NCI-H2171 (cell line): ENCODE measurements at places on chromosomes 2 and 18.

DNA sequence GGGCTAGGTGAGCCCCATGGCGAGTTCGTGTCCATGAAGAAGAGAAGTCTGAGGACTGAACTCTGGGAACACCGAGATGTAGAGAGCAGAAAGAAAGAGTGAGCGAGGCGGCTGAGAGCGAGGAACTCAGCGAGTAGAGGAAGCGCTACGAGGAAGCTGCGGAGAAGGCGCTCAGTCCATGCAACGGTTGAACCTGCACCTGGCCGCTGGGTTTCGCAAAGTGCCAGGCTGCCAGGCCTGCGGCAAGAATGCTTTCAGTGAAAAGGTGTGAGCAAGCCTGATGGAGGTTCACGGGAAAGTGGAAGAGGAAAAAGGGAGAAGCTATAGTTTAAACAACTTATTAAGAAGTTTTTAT, 251.0 kb upstream of the TMEM200C start:
- no peak for DNase-seq

DNA sequence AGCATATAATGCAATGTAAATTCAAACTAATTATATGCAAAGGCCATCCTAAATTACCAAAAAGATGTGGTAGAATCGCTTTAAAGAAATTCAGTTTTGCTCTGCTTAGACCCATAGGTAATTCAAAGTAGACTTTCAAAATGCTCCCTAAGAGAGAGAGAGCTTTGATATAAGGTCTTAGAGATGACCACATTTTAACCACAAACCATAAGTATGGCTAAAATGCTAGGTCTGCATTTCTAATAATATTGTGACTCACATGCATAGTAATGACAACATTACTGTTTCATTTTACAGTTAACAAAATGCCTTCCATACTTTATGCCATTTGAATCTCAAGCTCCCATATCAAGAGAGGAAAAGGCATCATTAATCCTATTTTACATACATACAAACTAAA, 144.5 kb downstream of the RAD51AP2 start:
- DNase-seq = no peak

- DNase-seq = no peak
Measured at GRCh38 chr18:29153091-29153490, 976.2 kb upstream of the CDH2 start.

DNA sequence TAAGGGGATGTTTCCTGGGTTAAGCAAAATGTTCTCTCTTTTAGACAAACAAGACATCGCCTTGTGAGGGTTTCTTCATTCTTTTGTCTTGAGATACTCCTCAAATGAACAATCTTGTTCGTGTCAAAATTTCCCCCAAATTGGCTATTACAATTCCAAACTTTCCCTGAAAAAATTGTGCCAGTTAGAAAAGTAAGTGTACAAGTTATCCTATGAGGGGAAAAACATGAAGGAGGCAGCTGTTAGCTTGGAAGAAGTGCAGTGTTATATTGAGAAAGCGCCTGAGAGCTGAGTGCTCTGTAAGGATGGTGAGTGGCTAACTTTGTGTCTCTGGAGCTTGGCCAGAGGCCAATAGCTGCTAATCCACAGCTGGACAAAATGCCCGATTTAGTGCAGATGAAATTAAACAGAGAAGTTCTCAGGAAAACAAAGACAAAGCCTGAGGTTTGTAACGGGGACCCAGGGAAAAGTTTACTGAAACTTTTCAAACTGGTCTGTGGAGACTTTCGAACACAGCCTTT, 14.1 kb upstream of the PLEKHH2 start:
- DNase-seq = no peak

DNA sequence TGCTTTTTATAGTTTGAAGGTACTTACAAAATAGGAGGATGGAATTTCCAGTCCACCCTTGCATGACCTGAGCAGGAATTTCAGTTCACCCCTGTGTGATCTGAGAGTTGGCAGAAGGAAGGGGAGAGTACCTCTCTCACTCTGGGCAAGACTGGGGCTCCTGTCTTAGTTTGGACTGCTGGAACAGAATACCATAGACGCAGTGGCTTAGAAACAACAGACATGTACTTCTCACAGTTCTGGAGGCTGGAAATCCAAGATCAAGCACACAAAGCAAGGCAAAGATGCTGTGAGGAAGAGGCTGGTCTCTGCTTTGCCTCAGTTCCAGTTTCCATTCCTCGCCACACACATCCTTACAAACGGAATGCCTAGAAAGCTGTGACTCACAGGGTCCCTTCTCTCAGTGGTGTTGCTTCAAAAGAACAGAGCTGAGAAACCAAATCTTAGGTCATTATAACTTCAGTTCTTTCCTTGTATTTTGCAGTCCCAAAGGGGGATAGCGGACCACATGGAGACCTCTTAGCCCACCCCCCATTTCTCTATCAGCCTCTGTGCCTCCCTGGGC, 108.8 kb upstream of the HAAO start:
- no peak for DNase-seq

GRCh38 chr18:79353267-79353666, 42.5 kb upstream of the NFATC1 start:
- no peak for DNase-seq

DNA sequence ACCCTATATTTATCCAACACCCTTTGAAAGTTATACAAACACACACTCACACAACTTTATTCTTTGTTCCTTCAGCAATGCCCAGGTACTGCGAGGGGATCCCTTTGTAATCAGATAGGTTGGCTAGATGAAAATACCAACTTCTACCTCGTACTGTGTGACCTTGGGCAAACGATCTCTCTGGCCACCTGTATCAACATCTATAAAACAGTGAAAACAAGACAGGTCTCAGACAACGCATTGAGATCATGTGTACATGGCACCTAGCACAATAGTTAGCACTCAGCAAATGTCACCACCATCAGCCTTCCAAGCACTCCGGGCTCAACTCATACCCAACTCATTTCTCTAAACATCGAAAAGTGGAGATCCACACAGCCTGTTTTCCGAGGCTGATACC, 118.4 kb upstream of the PPP1CB start:
- DNase-seq = no peak

GRCh38 chr2:232545511-232546375, 4.6 kb downstream of the TIGD1 start:
- no peak for DNase-seq

DNA sequence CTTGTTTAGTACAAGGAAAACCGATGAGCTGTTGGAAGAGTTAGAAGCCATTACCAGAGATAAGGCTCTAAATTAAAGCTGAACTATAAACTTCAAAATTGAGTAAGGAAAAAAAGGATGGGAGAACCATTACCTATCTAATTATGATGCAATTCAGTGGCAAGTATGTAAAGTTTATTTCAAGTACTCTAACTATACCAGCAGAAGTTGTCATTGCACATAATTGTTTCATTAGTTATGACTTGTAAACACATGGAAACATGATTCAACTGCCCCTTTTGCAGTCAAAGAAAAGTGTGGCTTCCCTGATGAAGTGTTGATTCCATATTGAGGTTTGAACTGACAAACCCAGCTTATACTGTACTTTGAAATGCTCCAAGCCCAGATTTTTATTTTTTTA, 324.1 kb upstream of the KCNJ3 start:
- DNase-seq = no peak

DNA sequence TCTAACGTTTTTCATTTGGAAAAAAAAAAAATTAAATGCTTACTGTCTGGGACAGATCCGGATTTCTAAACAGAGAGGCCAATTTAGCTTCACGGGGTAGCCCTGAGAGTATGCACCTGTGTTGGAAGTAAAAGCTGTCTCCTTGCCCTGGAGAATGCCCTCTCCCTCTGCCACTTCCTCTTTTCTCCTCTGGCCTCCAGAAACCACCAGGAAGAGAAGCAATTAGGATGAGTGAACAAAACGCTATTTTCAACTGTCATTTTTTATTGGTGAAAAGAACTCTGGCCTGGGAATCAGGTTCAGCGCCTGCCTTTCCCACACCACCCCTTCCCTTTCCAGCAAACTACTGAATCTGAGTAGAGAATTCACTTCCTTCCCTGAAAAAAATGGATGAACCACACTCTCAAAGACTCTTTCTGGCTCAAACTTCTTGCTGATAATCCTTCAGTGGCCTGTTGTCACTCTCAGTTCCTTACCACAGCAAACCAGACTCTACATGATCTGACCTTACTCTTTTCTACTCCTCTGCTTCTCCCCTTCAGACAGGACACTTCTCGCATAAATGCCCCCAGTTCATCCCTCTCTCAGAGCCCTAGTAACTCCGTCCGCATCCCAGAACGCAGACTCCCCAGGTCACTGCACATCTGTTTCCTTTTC, 29.8 kb downstream of the KLF7 start:
- no peak for DNase-seq

- DNase-seq = no peak
Measured at GRCh38 chr2:128557831-128558241, 239.2 kb upstream of the HS6ST1 start.

DNA sequence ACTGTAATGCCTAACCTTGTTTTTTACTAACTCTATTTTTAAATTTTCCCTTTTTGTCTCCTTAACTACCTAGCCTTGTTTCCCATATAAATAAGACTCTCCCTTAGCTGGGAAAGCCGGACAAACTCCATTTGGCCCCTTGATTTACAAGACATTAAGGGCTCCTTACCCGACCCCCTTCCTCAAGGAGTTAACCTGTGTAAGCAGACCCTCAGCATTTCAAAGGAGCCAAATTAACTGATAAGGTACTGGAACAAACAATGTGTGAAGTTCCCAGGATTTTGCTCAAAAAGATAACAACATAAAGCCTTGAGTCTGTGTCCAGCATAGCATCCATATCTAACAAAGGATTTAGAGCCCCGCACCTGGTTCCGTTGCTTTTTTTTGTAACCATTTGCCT, 59.6 kb upstream of the C2orf15 start:
- no peak for DNase-seq

- no peak for DNase-seq
Measured at GRCh38 chr2:99380376-99381010, 43.3 kb downstream of the EIF5B start.

- DNase-seq = no peak
Measured at GRCh38 chr2:190888449-190888848, 7.8 kb downstream of the GLS start.

GRCh38 chr18:78522507-78522906, 457.1 kb upstream of the SALL3 start:
- no peak for DNase-seq

DNA sequence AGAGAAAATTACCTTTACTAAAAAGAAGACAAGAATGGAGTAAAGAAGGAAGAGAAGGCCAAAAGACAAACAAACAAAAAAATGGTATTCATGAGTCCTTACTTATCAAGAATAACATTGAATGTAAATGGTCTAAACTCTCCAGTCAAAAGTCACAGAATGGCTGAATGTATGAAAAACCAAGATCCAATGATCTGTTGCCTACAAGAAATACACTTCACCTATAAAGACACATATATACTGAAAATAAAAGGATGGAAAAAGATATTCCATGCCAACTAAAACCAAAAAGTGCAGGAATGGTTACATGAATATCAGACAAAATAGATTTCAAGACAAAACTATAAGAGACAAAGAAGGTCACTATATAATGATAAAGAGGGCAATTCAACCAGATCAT, 65.0 kb upstream of the ASXL3 start:
- DNase-seq = no peak

- no peak for DNase-seq
Measured at GRCh38 chr2:112601754-112602153, 17.3 kb downstream of the CHCHD5 start.

DNA sequence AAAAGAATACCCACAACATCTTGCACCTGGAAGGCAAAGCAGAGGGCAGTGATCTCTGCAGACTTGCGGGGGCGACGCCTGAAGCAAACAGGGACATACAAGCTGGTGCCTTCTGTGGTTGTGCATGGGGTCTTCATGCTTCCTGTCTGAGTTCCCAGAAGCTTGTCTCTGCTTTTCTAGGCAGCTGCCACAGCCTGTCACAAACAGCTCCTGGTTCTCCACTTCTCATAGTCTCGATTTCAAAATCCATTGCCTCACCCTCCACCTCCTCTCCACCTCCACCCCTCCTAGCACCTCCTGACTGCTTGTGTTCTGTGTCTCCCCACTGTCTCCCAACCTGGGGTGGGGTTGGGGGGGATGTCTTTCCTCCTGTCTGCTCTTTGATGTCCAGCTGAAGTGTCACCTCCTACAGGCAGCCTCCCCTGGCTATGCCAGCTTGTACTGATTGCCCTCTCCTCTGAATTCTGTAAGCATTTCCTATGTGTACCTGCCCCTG, 1.7 kb upstream of the PROC start:
- no peak for DNase-seq

DNA sequence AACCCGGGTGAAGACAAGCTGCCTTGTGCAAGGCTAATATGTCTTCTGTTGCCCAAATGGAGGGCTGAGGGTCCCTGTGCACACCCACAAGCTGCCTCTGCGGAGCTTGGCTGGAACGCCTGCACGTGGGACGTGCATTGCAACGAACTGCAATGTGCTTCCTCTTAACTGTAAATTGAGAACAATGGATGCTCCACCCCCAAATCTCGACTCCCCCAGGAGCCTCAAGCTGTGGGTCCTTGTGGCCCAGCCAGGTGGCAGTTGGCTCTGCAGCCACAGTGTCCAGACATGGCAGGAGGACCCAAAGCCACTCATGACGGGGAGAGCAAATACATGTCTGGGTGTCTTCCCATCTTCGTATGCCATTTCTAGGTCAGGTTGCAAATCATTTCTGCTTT, 90.1 kb downstream of the TWIST2 start:
- DNase-seq = no peak

DNA sequence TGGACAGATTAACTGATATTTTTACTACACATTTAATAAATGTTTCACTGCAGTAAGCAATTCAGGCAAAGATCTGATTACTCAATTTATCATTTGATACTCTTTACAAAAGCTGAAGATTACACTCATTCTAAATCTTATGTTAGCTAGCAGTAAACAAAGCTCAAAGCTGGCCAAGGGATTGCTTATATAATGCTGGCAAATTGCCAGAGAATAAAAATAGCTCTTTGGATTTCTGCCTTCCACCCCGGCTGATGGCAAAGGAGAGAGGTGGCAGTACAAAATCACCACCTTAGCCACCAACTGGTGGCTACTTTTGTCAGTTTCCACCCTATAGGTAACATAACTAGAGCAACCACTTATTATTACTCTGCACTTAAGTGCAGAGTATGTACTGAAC, 320.5 kb downstream of the FSIP2 start:
- peak; percentile 46 for DNase-seq

DNA sequence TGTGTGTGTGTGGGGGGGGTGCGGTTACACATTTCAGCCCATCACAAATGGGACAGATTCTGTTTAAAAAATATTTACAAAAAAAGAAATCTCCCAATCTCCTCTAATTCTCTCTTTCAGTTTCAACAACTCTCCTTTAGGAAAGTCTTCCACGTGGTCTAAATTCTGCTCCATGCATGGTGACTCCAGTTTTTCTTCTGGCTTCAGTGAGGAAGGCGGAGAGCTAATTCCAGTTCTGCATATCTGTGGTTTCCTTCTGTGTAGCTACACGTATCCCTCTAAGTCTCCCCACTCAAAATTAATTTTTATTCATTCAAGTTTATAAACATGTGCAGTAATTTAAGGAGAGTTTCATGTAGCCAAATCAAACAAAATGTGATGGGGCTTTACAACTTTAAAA, 111.6 kb downstream of the SLC4A3 start:
- no peak for DNase-seq
